Stimulated activated CD8-positive, alpha-beta memory T cell treated with anti-CD3 and anti-CD28 coated beads, Interleukin-7, amount 100 ng/mL, for 4 hours (primary cell): ENCODE measurements at places on chromosomes 13 and 19.

GRCh38 chr13:27631156-27631555, 9.5 kb downstream of the POLR1D start:
- no peak for DNase-seq

DNA sequence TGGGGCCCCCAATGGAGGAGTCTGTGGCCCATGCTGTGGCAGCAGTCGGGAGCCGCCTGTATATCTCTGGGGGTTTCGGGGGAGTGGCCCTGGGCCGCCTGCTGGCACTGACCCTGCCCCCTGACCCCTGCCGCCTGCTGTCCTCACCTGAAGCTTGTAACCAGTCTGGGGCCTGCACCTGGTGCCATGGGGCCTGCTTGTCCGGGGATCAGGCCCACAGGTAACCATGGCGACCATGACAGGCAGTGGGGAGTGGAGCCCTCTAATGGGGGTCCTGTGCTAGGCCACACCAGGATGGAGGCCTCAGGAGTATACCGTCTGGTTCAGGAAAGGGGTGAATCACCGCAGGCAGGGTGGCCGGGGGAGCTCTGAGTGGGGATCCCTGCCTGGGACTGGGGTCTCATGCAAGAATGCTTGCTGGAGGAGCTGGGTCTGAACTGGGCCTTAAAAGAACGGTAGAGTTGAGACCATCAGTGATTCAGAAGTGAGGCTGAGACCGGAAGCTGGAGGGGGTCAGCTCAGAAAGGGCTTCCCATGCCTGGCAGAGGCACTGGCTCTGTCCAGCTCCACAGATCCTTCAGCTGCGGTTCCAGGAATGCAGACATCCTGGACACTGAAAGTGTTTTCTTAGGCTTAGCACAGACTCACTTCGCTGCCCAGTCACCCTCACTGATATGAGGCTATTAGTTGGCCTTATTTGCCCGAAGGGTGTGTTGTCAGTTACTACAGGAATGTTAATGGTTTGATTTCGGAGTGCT, 29.1 kb downstream of the CNFN start:
- no peak for DNase-seq

DNA sequence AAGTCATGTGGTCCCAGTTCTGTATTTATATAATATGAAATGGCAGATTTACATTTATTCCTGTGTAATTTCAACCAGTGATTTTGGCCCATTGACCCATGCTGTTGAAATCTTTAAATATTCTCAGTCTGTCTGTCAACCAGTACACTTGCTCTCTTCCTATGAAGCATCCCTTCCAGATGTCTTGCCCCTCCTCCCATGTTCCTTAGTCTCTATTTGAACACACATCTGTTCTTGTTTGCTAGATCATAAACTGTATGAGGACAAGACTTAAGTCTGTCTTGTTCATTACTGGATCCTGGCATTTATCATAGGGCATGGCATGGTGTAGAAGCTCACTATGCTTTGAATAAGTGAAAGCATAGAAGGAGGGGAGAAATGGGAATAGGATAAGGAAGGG, 34.9 kb downstream of the STARD13 start:
- DNase-seq, result no peak

DNA sequence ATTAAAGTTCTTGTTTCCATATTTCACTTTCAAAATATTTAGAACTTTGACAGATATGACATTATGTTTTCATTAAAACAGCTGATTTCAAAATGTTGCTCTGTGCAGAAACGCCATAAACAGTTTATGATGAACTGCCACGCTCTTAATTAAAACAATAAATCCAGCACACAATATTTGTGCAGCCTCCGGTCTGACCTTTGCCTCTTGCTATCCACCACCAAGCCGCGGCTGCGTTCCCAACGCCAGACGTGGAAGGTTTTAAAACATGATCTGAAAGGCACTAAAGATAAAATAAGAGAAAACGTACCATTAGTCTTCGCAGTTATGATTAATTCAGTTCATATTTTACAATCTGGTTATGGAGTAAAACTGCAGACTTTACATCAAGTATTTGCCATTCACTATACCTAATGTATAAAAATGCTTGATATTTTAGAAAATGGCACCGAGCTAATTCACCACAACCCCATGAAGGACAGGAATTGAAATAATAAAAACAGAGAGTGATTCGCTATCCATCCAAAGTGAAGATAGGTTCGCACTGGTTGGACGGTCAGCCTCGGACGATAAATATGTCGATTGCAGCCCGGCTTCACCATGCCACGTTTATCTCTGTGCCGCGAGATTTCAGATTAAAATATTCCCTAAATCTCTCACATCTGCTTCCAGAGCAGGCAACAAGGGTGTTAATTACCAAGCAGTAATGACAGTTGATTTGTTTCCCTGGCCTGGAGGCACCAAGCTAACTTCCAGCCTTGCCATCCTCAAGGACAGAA, 103.3 kb upstream of the ZNF507 start:
- DNase-seq, result no peak

DNA sequence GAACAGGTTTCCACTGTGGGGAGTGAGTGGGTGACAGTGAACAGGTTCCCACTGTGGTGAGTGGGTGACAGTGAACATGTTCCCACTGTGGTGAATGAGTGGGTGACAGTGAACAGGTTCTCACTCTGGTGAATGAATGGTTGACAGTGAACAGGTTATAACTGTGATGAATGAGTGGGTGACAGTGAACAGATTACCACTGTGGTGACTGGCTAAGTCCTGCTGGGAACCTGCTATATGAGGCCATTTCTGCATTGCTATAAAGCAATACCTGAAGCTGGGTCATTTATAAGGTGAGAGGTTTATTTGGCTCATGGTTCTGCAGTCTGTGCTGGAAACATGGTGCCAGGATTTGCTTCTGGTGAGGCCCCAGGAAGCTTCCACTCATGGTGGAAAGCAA, 637.1 kb downstream of the UQCRFS1 start:
- no peak for DNase-seq
